ENCODE measurements at places on chromosomes 5 and 9. TPM values are rescaled to one million over a fixed set of nuclear protein-coding genes. Genes with fewer than 3 reads are reported as not detected.

DNA sequence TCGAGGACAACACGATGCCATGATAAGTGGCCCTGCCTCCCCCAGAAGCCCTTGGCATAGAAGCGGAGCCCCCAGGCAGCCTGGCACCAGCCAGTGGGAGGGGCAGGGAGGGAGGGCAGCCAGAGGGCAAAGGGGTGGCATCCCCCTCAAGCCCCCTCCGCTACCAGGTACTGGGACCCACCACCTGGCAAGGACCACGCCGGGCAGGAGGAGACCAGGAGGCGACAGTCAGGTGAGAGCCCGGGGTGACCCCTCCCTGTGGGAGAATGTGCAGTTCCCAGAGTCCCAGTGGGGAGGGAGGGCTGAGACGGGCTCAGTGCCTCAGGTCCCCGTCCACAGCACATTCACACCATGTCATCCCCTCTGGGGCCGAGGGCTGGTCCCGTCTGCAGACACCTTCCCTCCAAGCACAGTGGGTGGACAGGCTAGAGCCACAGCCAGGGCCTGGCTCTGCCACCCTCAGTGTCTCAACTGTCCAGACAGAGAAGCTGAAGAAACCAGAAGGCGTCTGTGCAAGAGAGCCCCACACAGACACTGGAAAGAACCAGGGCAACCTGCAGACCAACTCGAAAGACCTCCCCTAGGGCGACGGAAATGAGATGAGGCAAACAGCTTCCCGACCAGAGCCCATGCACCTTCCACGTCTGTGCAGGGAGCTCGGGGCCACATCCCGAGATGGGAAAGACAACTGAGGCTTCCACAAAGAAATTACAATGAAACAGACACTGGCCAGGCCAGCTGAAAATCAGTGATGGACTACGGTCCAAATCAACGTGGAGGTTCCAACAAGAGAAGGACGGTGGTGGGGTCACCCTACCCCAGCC is 11.1 kb downstream of the BRD3 start:
- DNase-seq, result no peak

DNA sequence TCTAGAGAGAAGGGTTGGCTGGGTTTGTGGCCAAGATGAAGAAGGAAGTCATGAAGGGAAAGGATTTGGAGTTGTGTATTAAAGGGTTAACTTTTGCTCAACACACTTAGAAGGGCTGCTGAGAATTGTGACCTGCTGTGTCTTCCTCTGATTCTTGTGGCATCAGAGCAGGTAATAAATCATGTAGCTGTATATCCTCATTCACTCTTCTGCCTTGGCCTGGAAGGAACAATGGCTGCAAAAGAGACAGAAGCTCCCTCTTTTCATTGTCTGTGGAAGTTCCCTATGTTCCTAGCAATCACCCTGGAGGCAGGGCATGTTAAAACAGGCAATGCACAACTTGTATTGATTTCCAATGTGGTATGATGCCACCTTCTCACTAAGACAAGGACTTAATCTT is 159.1 kb downstream of the LRRC70 start:
- no peak for DNase-seq

Gene TMEM232
- total RNA-seq, result 2.0 TPM

Gene SPINK13
- total RNA-seq, result 0.50 TPM

DNA sequence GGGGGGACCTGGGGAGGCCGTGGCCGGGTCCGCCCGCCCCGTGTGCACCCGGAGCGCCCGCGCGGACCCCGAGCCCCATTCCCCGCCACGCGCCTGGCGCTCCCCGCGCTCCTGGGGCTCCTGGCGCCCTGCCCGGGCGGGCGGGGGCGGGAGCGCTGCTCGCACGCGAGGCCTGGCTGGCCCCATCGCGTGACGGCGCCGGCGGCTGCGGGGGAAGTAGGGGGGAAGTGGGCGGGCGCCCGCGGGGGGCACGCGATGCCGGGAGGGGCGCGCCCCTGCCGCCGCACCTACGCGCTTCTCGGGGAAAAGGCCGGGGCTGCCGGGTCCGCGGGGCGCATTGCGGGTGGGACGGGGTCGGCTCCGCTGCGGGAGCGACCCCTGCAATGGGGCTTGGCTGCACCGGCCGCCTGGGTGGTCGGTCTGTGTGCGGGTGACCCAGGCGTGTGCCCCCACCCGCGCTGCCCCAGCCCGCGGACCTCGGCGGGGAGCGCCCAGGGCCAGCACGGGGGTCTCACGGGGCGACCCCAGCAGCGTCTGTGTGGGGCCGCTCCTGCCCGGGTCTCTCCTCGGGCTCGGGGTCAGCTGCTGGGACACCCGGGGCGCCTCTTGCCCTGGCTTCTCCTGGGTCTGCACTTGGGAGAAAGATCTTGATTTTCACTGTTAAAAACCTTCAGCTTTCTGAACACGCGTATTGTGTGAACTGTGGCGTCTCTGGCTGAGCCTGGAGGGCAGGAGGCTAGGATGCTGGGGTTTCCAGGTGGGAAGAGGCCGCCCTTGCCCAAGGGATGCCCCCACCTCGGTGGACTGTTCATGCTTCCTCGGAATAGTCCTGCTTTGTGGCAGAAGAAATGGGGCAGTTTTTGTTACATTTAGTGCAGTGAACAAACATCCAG is 52.4 kb downstream of the AHRR start:
- peak; percentile 66 for DNase-seq

Gene FOXD4L4
- total RNA-seq, result not detected

- DNase-seq, result no peak
Observed at GRCh38 chr5:110496276-110496675, 230.2 kb downstream of the TMEM232 start.

- no peak for DNase-seq
Observed at GRCh38 chr5:130032807-130033206, 128.5 kb downstream of the CHSY3 start.

- DNase-seq, result peak; percentile 83
Observed at GRCh38 chr9:109401169-109401989, 80.5 kb upstream of the EPB41L4B start.

Gene KIF24
- total RNA-seq, result 3.4 TPM

- DNase-seq, result no peak
Observed at GRCh38 chr5:73365301-73365853, 83.2 kb downstream of the FOXD1 start.

Gene UGCG
- total RNA-seq, result 288 TPM

- DNase-seq, result no peak
Observed at GRCh38 chr5:172616730-172617129, 24.3 kb upstream of the NEURL1B start.

Gene TNC
- total RNA-seq, result 106 TPM

Gene ANKRD20A1
- total RNA-seq, result 0.77 TPM

- DNase-seq, result no peak
Observed at GRCh38 chr5:107154593-107154992, 516.1 kb downstream of the EFNA5 start.

Gene TSTD2
- total RNA-seq, result 17.7 TPM

- no peak for DNase-seq
Observed at GRCh38 chr9:5842929-5843793, 10.2 kb upstream of the ERMP1 start.

Gene SLC45A2
- total RNA-seq, result 618 TPM

Gene PIP5KL1
- total RNA-seq, result not detected

- no peak for DNase-seq
Observed at GRCh38 chr5:138491284-138491648, 26.0 kb downstream of the EGR1 start.

GRCh38 chr9:120386390-120387131 is 193.4 kb downstream of the CDK5RAP2 start:
- no peak for DNase-seq

DNA sequence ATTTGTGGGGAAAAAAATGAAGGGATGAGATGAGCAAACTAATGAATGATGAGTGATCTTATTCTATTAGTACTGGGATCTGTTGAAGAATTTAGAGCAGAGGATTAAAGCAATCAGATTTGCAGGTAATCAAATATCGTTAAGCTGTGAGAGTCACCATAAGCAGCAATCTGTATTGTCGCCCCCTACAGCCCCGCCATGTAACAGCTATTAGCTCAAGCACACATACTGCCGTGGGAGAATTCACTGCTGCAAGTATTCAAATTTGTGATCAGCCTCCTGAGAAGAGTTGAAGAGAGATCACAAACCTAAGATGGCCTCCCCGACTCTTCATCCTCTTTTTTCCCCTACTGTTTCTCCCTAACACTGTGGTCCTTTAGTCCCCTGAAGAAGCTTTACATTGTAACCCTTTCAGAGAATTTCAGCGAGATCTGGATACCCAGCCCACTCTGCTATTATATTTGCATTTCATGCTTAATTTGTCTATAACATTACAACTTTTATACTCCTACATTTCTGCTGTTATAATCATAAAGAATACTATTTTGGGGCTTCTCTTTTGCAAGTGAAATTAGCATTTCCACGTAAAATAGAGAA is 28.5 kb upstream of the PHF24 start:
- DNase-seq, result peak; percentile 60

Gene SLC36A2
- total RNA-seq, result not detected

DNA sequence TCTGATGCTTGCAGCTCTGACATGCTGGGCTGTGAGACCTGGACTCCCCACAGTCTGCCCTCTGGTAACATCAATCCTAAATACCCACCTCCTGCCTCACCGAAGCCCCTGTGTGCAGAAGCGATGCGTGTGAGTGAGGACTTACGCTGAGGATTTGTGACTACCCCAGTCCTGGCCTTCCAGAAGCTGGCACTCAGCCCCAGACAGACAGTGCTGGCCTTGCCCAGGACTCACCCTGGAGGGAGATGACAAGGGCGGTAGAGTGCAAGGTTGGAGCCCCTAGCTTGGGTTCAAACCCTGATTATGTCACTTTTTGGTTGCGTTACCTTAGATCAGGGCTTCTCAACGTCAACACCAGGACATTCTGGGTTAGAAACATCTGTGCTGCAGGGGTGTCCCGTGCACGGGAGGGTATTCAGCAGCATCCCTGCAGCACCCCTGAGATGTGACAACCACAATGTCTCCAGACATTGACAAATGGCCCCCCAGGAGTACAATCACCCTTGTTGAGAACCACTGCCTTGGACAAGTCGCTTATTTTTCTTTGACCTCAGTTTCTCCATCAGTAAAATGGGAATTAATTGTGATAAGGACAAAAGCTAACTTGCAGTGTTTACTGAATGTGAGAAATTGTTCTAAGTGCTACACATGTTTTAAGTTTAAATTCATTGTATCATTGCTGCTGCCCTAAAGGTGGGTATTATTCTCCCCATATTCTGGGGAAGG is 23.5 kb upstream of the TTLL11 start:
- no peak for DNase-seq

GRCh38 chr5:94777056-94777880 is 158.8 kb downstream of the SLF1 start:
- no peak for DNase-seq

- DNase-seq, result no peak
Observed at GRCh38 chr9:135448663-135449100, 30.9 kb upstream of the PPP1R26 start.

DNA sequence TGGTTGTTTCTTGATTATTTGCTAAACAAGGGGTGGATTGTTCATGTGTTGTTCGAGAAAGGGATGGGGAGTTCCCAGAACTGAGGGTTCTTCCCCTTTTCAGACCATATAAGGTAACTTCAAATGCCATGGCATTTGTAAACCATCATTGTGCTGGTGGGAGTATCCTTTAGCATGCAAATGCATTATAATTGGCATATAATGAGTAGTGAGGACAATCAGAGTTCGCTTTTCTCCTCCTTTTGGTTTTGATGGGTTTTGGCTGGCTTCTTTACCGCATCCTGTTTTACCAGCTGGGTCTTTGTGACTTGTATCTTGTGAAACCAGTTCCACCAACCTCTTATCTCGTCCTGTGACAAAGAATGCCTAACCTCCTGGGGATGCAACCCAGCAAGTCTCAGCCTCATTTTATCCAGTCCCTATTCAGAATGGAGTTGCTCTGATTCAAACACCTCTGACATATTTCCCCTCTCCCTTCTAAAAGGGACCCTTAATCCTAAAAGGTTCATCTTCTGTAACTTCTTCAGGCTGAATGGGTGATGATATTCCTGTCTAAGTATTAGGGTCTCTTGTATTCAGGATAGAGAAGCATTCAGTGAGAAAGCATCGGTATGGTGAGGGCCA is 8.7 kb upstream of the FBN2 start:
- DNase-seq, result no peak

- DNase-seq, result no peak
Observed at GRCh38 chr9:120845255-120845654, 2.5 kb upstream of the PSMD5 start.

DNA sequence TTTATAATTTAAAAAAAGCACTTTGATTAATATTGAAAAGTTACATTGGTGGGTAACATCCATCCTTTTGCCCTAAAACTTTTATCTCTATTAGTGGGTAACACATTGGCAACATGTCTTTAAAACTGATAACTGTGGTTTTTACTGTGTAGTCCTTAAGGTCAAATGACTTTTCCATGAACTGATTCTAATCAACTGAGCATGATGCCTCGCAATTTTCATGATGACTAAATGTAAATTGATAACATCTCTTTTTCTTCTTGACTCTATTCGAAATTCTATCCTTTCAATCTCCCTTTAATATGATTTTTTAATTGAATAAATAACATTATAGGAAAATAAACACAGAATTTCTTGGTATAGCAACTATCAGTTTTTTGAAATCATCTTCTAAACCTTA is 6.3 kb upstream of the IL5 start:
- no peak for DNase-seq

DNA sequence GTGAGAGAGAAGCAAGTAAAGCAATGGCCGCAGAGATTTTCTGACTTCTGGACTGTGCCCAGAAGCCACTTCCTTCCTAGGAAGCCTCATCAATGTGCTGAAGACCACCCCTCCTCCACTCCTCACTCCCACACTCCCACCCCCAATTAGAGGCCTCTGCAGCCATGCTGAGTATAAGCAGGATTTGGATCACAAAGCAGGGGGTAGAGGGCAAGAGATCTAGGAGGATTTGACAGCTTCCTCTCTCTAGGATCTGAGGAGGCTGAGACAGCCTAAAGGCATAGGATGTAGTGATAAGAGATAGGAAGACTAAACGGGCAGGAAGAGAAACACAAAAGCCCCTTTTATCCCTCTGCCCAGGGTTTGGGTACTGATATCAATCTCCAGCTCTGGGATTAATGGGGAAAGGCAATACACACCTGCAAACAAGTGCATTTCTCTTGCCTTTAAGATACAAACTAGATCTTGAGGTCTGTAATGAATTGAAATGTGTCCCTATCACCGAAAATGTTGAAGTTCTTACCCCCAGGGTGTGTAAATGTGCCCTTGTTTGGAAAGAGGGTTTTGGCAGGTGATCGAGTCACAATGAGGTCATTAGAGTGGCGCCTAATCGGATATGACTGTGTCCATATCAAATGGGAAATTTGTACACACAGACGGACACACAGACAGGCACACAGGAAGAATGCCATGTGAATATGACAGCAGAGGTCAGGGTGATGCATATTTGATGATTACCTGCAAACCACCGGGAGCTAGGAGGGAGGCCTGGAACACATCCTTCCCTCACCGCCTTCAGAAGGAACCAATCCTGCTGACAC is 28.5 kb downstream of the KCNV2 start:
- peak; percentile 58 for DNase-seq
